ENCODE measurements at places on chromosomes 7 and 10. TPM values are rescaled to one million over a fixed set of nuclear protein-coding genes. Genes with fewer than 3 reads are reported as not detected.

GRCh38 chr10:29691564-29692072 lies 56.8 kb upstream of the SVIL start:
- DNase-seq = no peak

The HILPDA gene
- 7.4 TPM for total RNA-seq

The TRIM8 gene
- total RNA-seq = 129 TPM

The RASA4B gene
- 24.7 TPM for total RNA-seq

- DNase-seq = no peak
Measured at GRCh38 chr7:98619450-98620321, 2.6 kb downstream of the NPTX2 start.

DNA sequence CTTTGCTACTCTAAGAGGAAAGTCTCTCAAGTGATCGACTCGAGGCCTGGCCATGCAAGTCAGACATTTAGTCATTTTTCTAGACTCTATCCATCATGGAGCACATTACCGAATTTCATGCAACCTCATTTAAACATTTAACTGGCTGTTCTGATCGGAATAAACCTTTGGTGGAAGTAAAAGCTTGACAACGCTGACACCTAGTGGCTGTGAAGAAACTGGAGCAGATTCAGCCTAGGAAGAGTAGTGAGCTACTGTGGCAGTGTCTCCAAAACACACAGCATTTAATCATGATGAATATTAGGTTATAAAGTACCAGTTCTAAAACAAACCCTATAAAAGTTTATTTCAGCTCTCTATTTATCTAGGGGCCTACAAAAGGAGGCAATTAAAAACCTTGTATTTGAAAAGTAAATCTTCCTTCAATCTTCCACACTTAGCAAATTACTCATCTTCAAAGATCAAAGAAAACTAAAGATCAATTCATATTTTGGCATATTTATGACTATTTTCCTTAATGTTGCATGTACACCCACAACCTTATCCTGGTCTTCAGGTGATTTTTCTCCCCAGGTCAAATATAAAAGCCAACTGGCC lies 175.0 kb downstream of the CTNNA3 start:
- peak; percentile 22 for DNase-seq

Data from mucosa of gallbladder (tissue), 1 donor.